ENCODE measurements at places on chromosomes 7 and 10.

DNA sequence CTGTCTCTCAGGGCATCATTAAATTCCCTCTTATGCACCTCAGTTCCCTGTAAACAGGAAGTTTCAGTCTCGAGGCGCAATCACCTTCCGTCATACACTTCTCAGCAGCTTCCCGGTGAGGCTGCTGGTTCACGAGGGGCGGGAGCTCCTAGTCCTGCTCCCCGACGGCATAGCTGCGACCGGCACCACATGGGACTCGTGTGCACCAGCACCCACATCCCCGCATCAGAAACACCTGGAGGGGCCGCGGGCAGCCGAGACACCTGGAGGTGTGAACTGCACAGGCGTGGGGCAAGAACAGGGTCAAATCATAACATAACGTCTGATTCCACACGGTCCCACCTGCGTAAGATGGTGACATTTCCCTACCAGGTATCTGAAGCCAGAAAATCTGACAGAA lies 52.7 kb downstream of the DIP2C start:
- no peak for DNase-seq

DNA sequence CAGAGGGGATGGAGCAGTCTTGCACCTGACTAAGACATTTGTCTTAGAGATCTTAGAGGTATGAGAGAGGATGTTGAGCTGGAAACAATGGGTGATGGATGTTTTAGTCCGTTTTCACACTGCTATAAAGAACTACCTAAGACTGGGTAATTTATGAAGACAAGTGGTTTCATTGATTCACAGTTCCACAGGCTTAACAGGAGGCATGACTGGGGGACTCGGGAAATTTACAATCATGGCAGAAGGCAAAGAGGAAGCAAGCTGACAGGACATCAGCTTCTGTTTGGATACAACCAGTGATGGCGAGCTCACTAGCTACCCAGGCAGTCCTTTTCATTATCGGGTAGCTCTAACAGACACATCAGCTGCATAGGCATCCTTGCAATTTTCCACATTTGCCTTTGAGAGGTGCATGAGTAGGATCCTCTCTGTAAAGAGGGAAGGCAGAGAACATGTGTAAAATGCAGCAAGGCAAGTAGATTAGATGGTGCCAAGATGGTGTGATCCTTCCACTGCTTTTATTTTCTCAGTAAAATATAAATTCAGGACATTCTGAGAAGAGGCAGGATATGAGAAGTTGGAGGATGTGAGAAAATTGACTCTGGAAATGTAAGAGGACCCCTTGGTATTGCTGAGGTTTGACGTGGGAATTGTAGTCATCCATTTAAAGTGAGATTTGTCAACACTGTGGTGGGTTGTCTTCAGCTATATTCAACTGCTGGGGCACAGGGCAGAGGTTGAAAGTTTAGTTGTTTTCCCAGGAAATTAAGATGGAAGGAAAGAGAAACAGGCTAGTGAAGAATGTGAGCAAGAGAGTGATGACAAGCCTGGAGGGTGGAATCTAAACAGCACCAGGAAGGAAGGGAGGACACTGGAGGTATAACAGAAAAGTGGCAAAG lies 1140.0 kb upstream of the AUTS2 start:
- no peak for DNase-seq

DNA sequence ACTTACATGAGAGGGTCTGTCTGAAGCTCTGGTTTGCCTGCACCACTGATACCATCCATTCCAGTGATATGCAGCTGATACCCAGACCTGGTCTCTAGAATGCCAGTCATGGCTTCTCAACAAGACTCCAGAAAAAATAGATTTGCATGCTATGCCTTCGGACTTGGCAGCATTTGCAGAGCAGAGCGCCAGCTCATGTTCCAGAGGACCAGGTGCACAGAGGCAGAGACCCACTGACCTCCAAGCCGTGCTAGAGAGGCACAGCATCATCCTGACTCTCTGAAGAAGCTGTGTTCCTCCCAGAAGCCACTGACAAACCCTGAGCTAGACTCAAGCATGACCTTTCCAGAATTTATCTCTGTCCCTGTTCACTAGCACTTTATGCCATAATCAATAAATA lies 6.9 kb upstream of the PRKAG2 start:
- DNase-seq: no peak

DNA sequence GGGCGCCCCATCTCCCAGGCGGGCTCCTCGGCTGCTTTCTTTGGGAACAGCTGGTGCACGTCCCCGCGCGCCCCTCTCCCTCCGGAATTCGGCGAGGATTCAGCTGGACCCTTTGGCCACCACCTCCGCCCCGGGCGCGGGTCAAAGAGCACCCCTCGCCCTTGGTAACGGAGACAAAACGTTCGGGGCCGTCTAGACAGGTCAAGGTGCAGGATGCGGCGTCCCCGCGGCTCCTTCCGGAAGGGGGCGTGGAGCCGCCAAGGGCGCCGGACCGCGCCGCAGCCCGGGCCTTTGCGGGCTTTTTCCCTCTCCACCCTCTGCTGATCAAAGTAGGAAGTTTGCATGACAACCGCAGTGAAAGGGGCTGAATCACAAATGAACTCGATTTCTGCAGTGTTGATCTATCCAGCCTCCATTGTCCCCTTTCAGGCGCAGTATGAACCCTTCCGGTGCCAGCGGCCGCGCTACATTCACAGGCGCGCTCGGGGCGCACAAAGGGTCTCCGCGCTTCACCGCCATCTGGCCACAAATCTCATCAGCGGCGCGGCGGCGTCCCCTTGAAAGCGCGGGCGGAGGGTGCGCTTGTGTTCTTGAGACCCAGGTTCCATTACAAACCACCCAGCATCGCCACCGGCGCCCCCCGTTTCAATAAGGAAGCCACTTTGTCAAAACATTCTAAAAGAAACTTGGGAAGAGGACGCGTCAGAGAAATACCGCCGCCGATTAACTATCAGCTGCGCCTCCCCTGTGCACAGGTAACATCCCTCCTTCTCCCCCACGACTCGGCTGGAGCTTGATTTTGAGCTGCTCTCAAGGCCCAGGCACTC lies 36.4 kb downstream of the CNPY1 start:
- DNase-seq: no peak

GRCh38 chr7:98831641-98832221 lies 38.1 kb downstream of the TMEM130 start:
- no peak for DNase-seq

DNA sequence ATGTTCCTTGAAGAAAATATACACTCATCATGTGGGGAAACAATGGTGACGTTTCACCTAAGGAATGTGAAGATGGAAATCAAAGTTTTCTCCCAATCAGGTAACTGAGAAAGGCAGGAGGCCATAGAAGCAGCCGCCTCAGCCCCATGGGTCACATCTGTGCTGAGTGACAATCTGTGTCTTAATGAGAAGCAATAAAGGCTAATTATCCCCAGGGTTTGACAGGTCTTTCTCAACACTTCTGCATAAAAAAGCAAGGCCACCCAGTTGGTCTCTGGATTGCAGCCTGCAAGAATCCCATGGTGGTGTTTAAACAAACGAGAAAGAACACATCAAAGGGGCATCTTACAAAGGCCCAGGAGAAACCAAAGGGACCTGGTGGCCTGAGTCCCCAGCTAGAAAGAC lies 91.1 kb upstream of the TNS3 start:
- DNase-seq: no peak

DNA sequence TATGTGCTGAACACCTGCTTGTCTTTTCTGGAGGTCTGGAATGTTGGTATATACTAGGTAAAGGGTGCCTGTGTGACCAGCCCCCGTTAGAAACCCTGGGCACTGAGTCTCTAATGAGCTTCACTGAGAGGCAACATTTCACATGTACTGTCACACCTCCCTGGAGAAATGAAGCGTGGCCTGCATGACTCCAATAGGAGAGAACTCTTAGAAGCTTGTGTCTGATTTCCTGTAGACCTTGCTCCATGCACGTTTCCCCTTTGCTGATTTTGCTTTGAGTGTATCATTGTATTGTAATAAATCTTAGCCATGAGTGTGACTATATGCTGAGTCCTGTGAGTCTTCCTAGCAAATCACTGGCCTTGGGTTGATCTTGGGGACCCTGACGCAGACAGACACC lies 82.8 kb downstream of the PPP1R3C start:
- no peak for DNase-seq

GRCh38 chr10:115063701-115064658 lies 29.2 kb upstream of the ATRNL1 start:
- no peak for DNase-seq

DNA sequence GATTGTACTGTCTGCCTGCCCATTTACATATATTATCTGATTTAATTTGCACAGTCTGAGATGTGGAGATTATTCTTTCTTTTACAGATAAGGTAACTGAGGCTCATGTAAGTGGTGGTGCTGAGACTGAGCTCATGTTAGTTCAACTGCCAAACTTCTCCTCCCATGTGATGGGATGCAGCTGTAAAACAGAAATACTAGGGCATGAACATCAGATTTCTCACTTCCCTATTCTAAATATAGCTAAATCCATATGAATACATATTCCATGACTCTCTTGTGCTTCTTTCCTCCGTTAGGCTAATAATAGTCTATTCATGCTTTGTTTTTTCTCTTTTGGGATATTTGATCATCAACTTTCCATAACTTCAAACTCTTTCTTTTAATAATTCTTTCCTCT lies 84.7 kb downstream of the PTPRZ1 start:
- no peak for DNase-seq

Data from NCI-H774 (cell line).